Stimulated activated CD4-positive, alpha-beta T cell treated with anti-CD3 and anti-CD28 coated beads, Interleukin-12 subunit alpha, Interleukin-12 subunit beta, amount 100 ng/mL, for 48 hours (primary cell): ENCODE measurements at places on chromosomes 4 and X.

DNA sequence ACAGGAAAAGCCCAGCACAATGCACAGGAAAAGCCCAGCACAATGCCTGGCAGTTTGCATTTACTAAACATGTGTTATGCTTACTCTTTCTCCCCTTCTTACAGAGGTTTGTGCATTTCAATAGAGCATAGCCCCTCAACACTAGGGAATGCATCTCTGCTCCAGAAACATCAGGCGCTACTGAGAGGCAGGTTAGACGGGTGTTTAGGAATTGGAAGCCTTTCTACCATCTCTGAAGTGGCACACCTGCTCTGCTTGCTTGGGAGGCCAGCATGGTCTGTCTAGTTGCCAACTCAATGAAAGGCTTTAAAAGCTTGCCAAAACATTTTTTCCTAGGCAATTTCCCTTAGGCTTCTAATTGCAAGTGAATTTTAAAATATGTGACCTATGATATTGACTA lies 55.7 kb downstream of the GRID2 start:
- no peak for DNase-seq

GRCh38 chr4:47382846-47383360 lies 80.6 kb downstream of the COMMD8 start:
- DNase-seq: no peak

- no peak for DNase-seq
These were observed 236.2 kb downstream of the FRAS1 start for GRCh38 chr4:78293348-78293747.

DNA sequence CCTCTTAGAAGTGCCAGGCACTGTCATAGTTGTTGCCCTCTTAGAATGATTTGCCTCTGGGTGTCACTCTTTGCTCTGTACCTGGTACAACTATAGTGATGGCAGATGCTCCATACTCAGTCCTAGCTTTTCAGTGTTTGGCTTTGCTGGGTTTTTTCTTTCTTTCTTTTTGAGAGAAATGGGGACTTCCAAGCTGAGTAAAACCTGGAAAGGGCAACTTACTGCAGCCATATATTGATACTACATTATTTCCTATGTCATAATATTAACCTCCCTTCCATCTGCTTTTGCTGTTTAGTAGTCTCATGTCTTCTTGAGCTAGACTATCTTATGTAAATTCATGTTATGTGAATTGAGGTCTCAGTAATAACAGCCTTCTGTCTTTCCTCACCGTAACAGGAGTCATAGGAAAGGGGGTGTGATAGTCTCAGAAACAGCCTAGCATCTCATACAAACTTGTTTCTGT lies 49.0 kb downstream of the NIPAL1 start:
- DNase-seq: no peak

GRCh38 chr4:127975121-127975770 lies 10.0 kb downstream of the ABHD18 start:
- DNase-seq: no peak

- DNase-seq: no peak
These were observed 19.7 kb upstream of the SPON2 start for GRCh38 chr4:1192091-1192492.

DNA sequence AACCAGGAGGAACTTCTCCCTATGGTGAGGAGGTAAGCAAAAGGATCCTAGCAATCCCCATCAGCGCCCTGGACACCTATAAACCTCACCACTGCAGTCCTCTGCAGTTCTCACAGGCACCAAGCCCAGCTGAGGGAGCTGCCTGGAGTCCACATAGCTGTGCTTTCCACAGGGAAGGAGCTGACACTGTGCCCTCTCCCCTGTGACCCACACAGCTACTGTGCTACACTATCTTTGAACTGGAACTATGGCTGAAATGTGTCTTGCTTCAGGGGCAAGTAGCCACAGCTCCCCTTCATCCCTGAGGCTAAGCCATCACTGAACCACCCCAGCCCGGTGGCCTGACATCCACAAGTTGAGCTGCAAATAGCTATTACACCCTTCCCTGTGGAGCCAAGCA lies 208.5 kb upstream of the RPL34 start:
- no peak for DNase-seq

DNA sequence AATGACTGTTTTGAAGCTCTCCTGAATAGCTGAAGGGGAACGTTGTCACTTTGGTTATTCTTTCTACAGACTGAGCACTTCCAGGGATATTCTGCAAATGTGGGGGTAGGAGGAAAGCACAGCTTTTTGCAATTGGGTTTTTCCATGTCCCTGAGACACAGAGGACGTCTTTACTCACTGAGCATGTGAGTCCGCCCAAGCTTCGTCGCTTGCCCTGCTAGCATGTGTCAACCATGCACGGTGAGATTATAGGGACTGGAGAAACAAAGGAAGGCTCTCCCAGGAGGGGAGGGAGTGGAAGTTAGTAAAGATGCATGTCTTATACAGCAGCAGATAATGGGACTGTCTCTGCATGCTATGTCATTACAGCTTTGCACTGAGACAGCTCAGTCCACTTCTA lies 111.5 kb upstream of the SFRP2 start:
- no peak for DNase-seq

DNA sequence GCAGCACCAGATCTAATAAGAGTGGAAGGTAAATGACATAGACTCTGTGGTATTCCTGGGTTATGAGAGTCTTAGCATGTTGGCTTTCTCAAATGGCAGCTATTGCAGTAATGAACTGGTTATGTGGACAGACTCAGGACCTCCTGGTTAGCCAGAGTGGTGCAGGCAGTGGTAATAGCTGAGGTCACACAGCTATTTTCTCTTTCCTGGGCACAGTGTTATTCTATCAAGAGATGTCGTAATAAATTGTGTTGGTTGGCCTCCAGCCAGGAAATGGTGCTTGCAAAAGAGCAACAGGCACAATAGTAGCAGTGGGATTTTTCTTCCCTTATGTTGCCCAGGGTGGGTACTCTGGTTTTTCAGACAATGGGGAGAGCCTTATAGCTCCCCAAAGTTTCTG lies 279.2 kb upstream of the FGF16 start:
- DNase-seq: no peak

GRCh38 chr4:5032813-5033212 lies 13.6 kb upstream of the CYTL1 start:
- DNase-seq: no peak

DNA sequence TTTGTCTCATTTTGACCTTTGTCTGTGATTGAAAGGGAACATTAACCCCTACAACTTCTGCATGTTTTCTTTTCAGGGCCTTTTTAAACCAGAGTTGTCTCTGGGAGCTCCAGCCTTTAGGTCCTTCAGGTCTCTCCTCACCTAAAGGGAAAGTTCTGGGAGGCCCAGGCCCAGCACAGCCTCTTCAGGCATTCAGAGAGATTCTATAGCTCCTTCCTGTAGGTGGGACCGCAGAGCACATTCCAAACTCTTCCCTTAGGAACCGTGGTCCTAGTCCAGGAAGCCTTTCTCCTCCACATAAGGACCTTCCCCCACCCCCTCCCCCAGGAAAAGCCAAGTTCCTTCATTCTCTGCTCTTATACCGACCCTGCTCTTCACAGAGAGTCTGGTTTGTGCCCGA lies 14.9 kb downstream of the NKX6-1 start:
- no peak for DNase-seq

- DNase-seq: no peak
These were observed 22.9 kb upstream of the CASK start for GRCh38 chrX:41946235-41946634.
